BJ (cell line): ENCODE measurements at places on chromosomes 11 and 22.
A peak's percentile ranks its signal among the peaks of the same experiment; 100 is the strongest.

- DNase-seq: no peak
Measured at GRCh38 chr22:20575724-20576444, 68.5 kb downstream of the MED15 start.

GRCh38 chr22:25637672-25638071, 73.2 kb downstream of the GRK3 start:
- DNase-seq: no peak

DNA sequence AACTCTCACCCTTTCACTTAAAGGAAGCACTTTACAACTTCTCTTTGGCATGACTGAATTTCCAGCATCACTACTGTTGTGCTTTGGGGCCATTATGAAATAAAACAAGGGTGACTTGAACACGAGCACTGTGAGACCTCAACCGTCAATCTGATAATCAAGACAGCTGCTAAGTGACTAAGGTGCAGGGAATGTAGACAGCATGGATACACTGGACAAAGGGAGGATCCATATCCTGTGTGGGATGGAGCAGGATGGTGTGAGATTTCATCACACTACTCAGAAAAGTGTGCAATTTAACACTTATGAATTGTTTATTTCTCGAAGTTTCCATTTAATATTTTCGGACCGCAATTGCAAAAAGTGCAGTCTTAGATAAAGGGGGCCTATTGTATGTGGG, 16.1 kb upstream of the EXPH5 start:
- no peak for DNase-seq

- no peak for DNase-seq
Measured at GRCh38 chr11:117681438-117681837, 115.6 kb downstream of the DSCAML1 start.

- DNase-seq: no peak
Measured at GRCh38 chr11:67492801-67493547, 10.1 kb downstream of the AIP start.

GRCh38 chr22:30005213-30005857, 74.9 kb upstream of the HORMAD2 start:
- no peak for DNase-seq

- DNase-seq: no peak
Measured at GRCh38 chr11:32416301-32416700, 19.0 kb downstream of the WT1 start.

DNA sequence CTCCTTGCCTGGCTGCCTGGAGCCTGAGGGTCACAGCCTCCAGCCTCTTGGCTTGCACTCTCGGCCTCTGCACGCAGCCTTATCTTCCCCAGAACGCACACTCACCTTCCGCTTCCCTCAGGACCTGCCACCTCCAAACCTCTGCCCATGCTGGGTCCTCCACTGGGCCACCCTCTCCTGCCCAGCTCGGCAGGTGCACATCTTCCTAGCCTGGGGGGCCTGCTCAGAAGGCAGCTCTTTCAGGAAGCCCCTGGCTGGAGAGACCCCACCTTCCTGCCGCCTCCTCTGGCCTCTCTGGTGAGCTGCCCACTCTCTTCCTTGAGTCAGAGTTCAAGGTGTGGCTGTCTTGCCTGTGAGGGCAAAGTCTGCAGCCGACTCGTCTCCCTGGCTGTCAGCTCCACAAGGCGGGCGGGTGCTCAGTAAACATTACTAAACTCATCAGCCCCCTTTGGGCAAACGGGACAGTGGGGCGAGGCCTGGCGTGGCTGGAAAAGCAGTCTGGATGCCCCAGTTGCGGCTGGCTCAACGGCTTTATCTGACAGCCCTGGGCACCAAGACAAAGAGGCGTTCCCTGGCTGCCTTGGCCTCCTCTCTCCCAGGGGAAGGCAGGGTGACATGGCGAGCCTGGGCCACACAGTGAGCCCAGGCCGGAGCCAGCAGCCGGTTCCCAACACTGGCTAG, 1.7 kb upstream of the LINC01488 start:
- DNase-seq: no peak

GRCh38 chr11:61650781-61651571, 29.2 kb upstream of the DAGLA start:
- DNase-seq: no peak

DNA sequence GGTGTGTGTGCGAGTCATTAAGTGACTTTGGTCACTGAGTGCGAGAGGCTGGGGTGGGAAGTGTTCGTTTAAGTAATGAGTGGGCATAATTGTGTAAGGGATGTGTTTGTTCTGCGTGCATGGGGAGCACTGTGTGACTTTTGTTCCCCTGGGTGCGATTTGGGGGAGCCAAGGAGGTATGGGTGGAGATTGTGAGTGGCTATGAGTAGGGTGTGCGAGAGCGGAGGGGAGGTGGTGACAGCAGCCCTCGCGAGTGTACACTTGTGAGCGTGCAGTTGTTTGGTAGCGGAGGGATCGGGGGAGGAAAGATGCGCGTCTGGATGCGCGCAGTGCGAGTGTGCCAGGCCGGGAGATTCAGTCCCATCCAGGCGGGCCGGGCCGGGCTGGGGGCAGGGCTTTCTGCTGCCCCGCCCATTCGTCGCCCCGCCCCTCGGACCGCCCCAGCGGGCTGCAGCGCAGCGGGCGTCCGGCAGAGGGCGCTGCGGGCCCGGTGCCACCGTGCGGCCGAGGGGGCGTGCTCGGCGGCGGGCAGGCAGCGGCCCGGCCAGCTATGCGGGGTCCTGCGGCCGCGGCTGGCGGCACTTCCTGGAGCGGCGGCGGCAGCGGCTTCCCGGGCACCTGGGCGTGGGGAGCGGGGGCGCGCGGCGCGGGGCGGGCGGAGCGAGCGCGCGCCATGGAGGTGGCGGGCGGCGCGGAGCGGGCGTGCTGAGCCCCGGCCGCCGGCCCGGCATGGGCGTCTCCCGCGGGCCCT, at the start of gene DGKZ:
TSS of gene DGKZ (plus strand) at position 578 of the 751 bp plus-strand sequence. CDS start 197 bp downstream, outside the sequence.
- DNase-seq: no peak

- peak; percentile 29 for DNase-seq
Measured at GRCh38 chr11:393219-394033, 583 bp upstream of the PKP3 start.

GRCh38 chr11:10407055-10407454, 48.0 kb upstream of the AMPD3 start:
- DNase-seq: no peak

- no peak for DNase-seq
Measured at GRCh38 chr11:87081358-87081757, 43.6 kb downstream of the TMEM135 start.

DNA sequence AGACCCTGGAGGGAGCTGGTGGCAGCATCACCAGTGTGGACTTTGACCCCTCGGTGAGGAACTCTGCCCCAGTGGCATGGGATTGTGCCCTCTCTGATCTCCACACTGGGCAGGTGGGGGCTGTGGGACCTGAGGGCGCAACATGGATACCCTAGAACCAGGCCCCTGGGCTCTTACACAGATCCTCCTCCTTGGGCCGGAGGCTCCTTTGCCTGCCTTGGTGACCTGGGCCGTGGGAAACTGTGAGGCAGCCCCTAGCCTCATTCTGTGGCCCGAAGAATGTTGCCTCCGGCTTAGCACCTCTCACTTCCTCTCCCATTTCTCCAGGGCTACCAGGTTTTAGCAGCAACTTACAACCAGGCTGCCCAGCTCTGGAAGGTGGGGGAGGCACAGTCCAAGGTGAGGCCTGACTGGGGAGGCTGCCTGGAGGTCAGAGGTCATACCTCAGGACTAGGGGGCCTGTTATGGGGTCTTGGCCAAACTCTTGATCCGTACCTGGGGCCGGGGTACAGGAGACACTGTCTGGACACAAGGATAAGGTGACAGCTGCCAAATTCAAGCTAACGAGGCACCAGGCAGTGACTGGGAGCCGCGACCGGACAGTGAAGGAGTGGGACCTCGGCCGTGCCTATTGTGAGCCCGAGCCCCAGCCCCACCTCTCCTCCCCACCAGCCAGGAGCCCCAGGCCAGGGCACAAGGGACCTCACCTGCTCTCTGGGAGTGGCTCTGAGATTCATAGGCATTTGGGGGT, 12.2 kb downstream of the ATG16L2 start:
- no peak for DNase-seq

- no peak for DNase-seq
Measured at GRCh38 chr11:34600339-34601084, 20.4 kb upstream of the EHF start.

DNA sequence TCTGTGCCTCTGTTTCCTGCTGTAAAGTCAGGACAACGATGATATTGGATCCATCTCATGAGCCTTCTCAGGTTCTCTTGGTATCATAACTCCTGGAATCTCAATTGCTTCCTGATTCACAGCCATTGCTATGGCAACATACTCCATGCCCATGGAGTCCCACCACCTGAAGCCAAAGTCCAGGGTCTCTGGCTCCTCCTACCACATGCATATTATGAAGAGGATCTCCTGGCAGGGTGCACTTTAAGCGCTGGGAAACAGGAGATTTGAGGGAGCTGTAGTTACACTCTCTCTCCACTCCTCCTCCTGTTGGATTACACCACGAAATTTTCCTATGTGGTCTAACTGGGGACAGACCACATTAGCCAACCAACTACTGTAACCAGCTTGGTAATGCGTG, 130.9 kb upstream of the SEZ6L start:
- no peak for DNase-seq

- DNase-seq: peak; percentile 44
Measured at GRCh38 chr11:10293423-10294289, at the start of gene SBF2. TSS of gene SBF2 (minus strand) at chr11:10294219. CDS start at chr11:10294069, 150 bp downstream.

- DNase-seq: no peak
Measured at GRCh38 chr22:35756722-35757121, 39.0 kb downstream of the APOL5 start.

GRCh38 chr22:19809741-19810140, 44.9 kb downstream of the GNB1L start:
- no peak for DNase-seq

- DNase-seq: no peak
Measured at GRCh38 chr11:35373284-35373933, 45.9 kb downstream of the SLC1A2 start.

- DNase-seq: no peak
Measured at GRCh38 chr11:78417175-78417887, at the start of gene GAB2. TSS of gene GAB2 (minus strand) at chr11:78417820. CDS start at chr11:78417720, 100 bp downstream.

DNA sequence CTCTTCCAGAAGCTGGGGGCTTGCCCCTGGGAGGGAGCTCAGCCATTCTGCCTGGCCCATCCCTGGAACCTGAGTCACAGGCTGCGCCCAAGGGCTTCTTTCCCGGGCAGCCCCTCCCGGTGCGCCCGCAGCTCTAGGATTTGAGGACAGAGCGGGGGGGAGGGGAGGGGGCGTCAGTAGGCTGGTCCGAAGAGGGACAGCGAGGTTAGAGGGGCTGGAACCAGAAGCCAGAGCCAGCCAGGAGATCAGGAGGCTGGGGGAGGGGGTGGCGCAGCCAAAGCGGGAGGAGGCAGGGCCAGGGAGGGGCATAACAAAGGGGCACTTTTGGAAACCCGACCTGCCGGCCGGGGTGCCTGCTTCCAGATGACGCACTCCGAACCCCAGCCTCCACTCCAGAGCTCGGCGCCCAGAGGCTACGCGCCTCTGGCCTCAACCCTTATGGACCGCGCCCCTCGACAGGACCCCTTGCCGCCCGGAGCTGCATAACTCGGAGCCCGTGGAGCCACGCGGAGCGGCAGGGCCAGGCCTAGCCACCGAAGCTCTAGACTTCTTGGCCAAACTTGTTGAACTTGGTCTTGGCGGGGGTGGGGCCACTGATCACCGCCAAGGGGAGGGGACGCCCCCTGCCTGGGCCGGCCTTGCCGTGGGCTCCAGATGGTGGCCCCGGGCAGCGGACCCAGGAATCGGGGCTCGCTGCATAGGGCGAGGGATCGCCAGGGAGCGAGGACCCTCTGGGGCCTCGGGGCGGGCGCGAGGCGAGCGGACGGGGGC, 744 bp downstream of the PACSIN3 start:
- DNase-seq: no peak

GRCh38 chr11:82865841-82866240, 34.4 kb downstream of the PRCP start:
- no peak for DNase-seq

- no peak for DNase-seq
Measured at GRCh38 chr11:73171436-73172161, 29.5 kb upstream of the FCHSD2 start.

DNA sequence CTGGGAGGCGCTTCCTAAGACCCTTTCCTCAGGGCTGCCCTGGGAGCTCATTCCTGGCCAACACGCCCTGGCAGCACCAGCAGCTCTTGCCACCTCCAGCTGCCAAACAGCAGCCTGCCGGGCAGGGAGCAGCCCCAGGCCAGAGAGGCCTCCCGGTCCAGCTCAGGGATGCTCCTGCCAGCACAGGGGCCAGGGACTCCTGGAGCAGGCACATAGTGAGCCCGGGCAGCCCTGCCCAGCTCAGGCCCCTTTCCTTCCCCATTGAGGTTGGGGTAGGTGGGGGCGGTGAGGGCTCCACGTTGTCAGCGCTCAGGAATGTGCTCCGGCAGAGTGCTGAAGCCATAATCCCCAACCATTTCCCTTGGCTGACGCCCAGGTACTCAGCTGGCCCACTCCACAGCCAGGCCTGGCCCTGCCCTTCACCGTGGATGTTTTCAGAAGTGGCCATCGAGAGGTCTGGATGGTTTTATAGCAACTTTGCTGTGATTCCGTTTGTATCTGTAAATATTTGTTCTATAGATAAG, 7.6 kb downstream of the SLC39A13 start:
- peak; percentile 73 for DNase-seq

GRCh38 chr22:29308791-29309262, 2.4 kb downstream of the GAS2L1 start:
- no peak for DNase-seq

DNA sequence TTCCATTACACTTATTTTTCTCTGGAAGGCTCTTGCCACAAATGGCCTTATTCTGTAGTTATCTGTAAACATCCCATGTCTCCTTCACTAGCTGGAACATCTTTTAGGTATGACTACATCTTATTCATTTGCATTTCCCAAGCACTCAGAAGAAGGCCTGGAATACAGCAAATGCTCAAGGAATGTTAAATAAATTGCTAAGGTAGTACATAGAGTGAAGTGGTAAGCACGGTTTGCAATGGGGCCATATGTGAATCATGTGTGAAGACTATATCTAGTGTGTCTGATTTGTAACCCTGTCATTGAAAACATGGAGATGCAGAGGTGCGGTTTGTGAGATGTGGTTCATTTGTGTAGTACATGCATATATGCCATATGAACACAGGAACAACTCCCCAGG, 33.5 kb downstream of the GDPD4 start:
- DNase-seq: peak; percentile 63

DNA sequence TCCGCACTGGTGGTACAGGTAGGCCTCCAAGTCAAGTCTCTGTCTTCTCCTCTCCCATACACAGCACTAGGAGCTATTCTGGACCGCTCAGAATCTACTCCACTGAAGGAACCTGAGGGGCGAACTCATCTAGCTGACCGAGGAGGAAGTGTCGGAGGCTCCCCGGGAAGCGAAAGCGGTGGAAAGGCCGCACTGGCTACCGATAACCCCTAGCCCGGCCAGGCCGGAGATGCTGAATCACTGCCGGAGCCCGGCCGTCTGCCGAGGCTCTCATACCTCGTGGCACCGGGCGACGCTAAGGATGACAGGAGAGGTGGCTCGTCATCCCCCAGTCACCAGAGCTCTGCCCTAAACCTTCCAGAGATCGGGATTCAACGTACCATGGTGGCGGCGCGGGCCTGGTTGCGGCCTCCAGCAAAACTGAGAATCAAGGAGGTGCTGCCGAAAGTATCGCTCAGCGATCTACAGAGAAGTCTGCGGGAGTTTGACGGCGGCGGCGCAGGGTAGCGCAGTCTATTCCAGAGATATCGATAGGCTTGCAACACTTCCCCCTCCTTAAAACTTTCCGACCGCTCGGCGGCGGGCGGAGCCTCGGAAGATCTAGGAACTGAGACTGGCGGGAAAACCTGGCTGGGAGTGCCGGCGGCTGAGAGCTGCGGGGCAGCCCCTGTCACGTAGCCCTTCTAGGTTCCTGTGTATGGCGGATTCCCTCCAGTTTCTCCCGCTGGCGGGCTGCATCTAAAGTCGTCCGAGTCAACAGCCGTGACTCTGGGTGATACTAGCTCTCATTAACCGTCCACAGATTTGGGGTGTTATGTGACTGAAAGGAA, at the start of gene PSMA1:
TSS of gene PSMA1 (minus strand) at position 470 of the 830 bp plus-strand sequence. CDS start at position 383, 87 bp downstream.
- peak; percentile 86 for DNase-seq

GRCh38 chr11:24642648-24643047, 145.8 kb downstream of the LUZP2 start:
- no peak for DNase-seq
